C1 segment of cervical spinal cord (tissue), 14 donors: ENCODE measurements at places on chromosomes 13 and 19.

DNA sequence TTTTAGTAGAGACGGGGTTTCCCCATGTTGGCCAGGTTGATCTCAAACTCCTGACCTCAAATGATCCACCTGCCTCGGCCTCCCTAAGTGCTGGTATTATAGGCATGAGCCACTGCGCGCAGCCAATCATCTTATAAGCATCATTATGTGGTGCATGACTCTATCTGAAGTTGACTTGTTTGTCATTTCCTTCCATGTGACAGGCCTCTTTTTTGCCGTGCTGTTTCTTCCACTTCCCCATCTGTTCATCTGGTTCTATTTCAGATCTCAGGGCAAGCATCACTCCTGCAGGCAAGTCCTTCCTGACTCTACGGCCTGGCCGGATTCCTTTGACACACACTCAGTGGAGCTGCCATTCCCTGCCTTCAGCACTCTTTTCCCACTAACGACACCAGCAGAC lies 15.2 kb downstream of the COL5A3 start:
- no peak for DNase-seq

DNA sequence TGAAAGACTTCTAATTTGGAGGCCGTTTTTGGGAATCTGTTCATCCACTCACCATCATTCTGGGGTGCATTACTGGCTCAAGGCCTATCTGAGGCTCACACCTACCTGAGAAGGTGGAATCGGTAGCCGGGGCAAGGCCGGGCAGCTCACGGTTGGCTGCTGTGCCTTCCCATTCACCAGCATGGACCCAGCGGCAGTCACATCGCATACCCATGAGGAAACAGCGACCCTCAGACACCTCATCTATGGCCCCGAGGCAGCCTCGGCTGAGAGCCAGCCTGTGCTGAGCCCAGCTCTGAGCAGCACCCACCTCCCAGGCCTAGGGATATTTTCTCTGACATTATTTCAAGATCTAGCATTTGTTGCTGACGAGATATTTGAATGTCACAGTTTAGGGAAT lies 130.5 kb downstream of the ATP11A start:
- no peak for DNase-seq

DNA sequence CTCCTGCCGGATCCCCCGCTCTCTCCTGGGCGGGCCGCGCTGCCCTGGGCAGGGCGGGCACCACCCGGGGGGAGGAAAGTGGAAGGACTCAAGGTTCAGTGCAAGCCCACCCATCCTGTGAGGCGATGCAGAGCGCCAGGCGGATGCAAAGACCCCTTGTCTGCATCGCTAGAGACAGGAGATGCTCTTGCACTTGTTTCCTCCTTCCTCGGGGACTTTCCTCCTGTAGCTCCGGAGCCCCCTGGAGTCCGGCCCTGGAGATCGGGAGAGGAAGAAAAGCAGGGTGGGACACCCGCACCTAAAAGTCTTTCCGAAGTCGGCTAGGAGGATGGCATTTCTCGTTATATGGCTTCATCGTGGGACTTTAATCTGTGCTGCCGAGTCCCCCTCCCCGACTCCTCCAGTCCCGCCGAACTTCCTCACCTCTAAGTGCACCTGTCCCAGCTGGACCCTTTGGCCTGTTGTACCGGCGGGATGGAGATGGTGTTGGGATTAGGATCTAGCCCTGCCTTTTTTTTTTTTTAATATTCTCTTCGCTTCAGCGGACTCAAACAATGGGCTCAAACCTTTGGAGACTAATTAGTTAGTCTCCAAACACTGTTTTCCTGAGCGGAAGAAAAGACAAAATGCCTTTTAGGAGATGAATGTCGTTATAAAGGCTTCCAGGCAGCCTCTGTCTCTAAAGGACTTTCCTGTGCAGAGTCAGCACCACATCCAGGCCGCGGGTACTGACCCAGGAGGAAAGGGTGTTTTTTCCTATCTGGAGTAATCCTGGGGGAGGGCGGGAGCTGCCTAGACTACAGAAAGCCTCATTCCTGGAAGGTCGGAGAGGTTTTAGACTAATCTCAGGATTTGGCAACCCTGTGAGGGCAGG lies 725 bp downstream of the FAM124A start:
- DNase-seq: peak; percentile 52

DNA sequence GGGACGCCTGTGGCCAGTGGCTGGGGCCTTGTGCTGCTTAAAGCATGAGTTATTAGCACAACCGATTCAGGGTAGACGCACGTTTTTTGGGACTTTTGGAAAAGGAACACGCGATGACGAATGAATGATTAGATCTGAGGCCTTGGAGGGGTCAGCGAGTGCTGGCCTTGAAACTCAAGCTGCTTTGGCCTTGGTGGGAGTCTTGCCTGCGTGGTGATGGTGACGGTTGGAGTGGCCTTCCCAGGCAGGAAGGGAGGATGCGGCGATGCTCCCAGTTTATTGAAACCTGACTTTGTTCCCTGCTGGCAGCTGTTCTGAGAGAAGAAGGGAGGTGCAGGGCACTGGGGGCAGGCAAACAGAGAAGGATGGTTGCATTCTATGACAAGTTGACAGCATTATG lies 63.1 kb upstream of the RNF113B start:
- DNase-seq: no peak

GRCh38 chr13:36412736-36413135 lies 19.6 kb upstream of the CCNA1 start:
- DNase-seq: no peak

DNA sequence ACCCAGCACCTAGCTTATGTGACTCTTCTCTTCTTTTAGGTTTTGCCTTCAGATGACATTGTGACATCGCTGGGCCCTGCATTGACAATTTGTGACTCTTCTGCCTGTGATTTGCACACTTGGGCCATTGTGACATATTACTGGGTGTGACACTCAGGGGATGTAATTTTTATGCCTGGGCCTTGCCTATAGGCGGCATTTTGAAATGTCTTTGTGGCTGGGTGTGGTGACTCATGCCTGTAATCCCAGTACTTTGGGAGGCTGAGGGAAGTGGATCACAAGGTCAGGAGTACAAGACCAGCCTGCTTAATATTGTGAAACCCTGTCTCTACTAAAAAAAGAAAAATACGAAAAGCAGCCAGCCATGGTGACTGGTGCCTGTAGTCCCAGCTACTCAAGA lies 28.4 kb upstream of the ZNF681 start:
- DNase-seq: no peak

GRCh38 chr19:46349311-46349993 lies 2.6 kb downstream of the PPP5C start:
- no peak for DNase-seq

DNA sequence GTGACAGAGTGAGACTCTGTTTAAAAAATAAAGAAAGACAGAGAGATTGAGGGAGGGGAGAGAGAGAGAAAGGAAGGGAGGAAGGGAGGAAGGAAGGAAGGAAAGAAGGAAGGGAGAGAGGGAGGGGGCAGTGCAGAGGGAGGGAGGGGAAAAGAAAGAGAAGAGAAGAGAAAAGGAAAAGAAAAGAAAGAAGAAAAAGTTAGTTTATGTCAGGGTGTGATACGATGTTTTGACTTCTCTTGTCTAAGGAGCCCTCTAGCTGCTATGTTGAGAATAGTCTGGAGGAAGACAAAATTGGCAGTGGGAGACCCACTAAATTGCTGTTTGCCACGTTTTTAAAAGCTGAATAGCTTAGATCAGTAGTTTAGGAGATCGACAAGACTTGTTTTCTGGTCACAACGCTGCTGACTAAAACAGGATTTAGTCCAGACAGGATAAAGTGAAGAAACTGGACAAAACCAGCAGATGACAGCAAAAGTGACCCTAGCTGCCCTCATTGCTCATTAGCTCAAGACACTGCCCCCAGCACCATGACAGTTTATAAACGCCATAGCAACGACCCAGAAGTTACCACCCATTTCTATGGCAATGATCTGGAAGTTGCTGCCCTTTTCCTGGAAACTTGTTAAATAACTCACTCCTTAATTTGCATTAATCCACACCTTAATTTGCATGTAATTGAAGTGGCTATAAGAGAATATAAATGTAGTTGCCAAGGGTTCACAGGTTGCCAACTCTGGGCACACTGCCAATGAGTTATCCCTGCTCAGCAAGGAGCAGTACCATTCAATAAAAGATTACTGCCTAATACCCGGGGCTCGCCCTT lies 11.1 kb downstream of the TEX101 start:
- DNase-seq: no peak

DNA sequence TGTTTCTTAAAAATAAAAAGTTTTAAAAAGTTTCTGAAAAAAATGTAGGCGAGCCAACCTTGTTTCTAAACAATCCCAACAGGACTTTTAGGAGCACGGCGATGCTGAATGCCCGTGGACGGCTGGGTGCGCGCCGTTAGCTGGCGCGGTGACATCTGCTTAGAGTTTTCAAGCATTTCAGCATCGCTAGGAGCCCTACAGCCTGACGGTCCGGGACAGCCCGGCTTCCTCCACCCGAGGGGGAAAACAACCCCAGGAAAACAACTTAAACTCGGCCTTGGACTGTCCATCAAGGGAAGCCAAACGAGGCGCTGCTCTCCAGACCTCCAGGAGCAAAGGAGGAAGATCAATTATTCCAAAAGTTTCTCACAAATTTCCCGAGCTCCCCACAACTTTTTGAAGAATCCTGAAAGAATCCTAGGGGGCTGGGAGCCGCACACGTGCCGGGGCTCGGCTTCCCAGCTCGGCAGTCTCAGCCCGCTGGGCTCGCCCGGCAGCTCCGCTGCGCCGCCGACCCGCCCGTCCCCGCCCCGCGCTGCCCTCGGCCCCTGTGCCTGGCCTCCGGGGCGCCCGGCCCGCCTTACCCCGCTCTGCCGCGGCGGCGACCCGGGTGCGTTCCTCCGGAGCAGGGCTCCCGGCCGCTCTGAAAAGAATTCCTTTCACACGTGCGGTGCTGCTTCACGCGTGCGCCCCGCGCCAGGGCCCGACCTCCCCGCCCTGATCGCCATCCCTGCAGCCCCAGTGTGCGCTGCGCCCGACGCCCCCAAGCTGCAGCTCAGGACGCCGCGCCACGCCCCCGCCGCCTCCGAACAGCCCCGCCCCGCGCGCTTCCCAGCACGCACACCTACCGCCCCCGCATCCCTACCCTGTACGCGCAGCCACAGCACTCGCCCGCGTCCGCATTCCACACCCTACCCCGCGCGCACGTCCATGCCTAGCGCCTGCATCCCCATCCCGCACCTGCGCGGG lies at the start of gene GJA3:
Gene GJA3, minus strand, starts transcription at position 747 of the 969 bp plus-strand sequence. CDS start 17,764 bp downstream, outside the sequence.
- DNase-seq: no peak

DNA sequence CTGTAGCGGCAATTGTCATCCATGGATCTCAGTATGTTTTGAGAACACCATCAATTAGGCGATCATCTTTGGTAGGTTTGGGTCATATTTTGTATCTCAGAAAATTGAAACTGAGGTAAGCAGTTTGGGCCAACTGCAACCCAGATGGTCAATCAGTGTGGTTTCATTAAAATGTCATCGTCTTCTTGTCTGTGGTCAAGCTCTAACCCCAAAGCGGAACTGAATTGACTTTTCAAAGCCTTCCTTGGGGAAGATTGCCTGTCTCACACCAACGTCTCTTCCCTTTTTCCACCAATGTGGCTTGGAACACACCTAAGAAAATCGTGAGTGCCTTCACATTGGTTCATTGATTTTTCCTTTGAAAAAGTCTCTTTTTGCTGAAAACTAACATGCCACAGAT lies 56.3 kb upstream of the UBAC2 start:
- no peak for DNase-seq

DNA sequence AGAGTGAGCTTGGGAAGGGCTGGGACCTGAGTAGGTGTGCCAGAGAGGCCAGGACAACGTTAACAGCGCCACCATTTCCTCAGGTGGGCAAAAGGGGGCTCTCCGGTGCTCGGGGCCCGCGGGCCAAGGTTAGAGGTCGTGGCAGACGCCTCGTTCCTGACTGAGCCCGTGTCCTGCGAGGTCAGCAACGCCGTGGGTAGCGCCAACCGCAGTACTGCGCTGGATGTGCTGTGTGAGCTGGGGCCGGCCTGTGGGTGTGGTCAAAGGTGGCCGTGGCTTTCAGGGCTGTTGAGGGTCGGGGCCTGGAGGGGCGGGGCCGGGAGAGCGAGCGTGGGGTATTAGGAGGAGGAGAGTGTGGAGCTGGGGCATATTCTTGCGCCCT lies 3.7 kb downstream of the KIRREL2 start:
- DNase-seq: no peak

DNA sequence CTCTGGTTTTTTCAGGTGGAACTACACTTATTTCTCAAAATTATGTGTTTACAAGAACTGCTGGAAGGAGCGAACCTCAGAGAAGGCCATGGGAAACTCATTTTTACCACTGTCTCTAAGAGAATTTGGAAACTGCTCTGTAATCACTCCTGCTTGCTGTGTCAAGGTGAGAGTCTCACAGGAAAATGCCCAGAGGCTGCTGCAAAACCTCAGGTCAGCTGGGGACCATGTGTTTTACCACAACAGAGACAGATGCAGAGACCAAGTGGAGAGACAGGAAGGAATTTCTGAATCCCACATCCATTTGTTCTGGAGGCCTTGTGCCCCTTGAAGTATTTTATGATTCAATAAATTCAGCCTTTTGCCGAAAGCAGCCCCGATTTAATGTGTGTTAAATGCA lies 743.8 kb upstream of the SLC10A2 start:
- DNase-seq: no peak

DNA sequence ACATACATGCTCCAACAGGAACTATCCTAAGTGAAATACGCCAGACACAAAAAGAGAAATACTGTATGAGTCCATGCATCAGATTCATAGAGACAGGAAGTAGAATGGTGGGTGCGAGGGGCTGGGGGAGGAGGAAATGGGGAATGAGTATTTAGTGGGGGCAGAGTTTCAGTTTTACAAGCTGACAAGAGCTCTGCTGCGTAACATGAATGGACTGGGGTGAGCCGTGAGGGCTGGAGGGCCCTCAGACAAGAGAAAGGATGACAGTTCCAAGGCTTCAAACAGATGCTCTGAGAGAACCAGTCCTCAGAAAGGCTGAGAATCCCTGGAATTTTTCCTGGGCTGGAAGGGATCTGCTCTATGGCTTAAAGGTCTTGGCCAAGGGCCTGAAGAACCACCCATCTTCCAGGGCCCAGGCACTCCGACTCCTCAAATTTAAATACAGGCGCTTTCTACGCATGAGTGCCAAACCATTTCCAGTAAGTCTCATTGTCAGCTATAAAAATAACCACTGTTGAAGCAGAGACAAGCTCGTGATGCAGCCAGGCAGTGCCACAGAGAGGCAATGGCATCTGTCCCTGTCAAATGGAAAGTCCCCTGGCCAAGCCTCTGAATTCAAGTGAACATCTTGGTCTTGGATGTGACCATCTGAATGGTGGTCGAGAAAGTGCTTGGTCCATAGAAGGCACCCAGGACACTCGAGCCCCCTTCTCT lies 17.5 kb downstream of the KLF2 start:
- no peak for DNase-seq

DNA sequence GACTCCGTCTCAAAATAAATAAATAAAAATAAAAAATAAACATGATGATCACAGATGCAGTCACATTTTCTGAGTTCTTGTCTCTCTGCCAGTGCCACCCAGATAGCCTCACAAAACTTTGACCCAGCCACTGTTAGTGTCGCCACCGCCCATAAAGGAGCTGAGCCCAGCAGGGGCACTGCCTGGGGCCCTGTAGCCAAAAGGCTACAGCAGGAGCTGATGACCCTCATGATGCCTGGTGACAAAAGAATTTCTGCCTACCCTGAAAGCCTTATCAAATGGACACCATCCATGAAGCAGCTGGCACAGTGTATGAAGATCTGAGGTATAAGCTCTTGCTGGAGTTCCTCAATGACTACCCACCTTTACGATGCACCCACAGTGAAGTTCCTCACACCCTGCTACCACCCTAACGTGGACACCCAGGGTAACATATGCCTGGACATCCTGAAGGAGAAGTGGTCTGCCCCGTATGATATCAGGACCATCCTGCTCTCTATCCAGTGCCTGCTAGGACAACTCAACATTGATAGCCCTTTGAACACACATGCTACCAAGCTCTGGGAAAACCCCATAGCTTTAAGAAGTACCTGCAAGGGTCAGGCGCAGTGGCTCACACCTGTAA lies 18.3 kb downstream of the ZNF587 start:
- DNase-seq: no peak

GRCh38 chr19:44142059-44142433 lies 692 bp downstream of the ZNF234 start:
- no peak for DNase-seq
